ENCODE measurements at places on chromosomes 2 and 18. TPM values are rescaled to one million over a fixed set of nuclear protein-coding genes. Genes with fewer than 3 reads are reported as not detected.
A peak's percentile ranks its signal among the peaks of the same experiment; 100 is the strongest.

DNA sequence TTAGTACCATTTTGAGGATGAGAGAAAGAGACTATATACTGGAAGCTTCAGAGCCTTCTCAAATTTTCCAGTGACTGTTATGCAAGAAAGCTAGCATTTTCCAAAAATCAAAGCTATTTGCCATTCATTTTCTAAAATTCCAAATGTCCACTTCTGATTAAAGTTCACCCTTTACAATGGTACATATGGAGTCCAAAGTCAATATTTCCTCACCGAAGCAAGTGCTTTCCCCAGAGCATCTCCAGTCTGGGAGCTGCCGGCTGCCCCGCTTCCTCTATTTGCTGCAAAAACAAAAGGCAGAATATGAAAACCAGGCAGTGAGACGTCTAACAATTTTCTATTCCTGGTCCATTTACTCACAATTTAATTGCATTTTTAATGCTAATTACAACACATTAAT is 302.0 kb upstream of the CCDC68 start:
- no peak for ATAC-seq

DNA sequence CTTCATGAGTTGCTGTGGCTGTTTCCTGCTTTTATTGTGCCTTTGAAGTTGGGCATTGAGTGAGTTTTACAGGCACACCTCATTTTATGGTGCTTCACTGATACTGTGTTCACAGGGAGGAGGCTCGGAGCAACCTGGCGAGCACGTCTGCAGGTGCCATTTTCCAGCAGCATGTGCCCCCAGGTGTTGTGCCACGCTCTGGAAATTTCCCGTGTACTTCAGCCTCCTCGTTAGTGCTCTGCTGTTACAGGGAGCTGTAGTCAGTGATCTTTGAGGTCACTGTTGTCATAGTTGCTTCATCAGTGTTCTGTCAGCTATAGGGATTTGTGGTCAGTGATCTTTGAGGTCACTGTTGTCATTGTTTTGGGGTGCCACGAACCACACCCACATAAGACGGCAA is 20.1 kb downstream of the CTDP1 start:
- no peak for ATAC-seq

GRCh38 chr2:54673501-54673998 is 49.9 kb upstream of the EML6 start:
- peak; percentile 83 for ATAC-seq

- ATAC-seq: no peak
These were observed 7.9 kb upstream of the INHBB start for GRCh38 chr2:120338015-120338414.

DNA sequence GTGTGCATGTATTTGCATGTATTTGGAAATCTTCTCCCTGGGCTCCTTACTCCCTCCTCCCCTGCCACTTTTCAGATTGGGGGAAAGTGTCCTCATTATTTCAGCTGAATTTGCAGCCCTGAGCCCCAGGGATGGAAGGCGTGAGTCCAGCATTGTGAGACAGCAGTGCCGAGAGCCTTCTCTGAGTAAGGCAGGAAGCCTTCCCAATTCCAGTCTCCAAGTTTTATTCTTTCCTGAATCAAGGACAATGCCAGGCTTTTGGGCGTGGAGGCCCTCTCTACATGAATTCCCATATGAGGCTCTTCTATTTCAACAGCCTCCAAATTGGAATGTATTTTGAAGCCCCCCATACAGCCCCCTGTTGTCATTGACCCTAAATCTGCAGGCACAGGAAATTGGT is 163.5 kb downstream of the ACKR3 start:
- ATAC-seq: no peak

DNA sequence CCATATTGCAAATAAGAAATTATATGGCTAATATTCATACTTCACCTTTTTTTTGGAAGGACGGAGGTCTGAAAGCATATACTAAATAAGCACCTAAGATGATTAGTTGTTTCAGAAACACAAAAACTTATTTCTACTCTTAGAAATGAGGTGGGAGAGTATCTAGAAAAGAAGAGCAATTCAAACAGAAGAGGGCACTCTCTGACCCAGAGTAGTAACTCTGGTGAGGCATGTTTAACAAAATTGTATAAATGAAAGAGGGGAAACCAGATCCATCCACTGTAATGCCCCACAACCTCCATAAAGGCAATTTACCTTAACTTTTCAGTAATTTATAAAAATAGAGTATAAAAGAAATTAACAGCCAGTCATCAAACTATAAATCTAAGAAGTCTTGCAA is 669.6 kb upstream of the VRK2 start:
- no peak for ATAC-seq

DNA sequence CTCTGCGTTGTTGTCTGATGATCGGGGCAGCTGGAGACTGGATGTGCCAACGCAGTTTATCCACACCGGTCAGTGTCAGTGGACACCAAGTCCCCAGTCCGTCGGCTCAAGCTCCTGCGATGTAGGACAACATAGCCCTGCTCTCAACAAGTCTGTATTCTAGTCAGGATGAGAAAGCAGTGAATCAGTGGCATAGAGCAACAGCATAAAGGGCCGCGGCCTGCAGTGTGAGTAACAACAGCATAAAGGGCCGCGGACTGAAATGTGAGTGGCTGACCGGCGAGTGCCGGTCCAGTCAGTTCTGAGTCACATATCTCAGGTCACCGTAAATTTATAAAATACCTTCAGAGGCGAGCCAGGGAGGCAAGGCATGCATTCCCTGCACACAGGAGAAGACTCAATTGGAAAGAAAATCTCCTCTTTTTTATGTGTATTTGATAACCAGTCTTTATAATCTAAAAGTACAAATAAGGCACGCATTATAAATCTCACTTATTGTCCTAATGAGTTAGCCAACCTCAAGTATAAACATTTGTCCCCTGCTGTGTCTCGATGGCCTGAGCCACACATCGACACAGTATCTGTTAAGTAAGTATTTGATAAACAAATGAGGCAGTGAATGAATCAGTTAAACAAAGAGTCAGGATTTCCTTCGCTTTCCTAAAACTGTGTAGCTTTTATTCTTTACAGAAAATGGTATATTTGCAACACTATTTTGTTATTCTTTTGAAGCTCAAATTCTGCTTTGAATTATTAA is 33.8 kb upstream of the NFATC1 start:
- ATAC-seq: no peak

- no peak for ATAC-seq
These were observed 237.5 kb downstream of the ZBTB7C start for GRCh38 chr18:48171490-48172188.

- ATAC-seq: no peak
These were observed 177.7 kb downstream of the DIS3L2 start for GRCh38 chr2:232139171-232139594.

- ATAC-seq: no peak
These were observed 79.1 kb downstream of the SH3BP4 start for GRCh38 chr2:235030936-235031335.

GRCh38 chr2:8524388-8524787 is 157.5 kb upstream of the ID2 start:
- ATAC-seq: no peak

DNA sequence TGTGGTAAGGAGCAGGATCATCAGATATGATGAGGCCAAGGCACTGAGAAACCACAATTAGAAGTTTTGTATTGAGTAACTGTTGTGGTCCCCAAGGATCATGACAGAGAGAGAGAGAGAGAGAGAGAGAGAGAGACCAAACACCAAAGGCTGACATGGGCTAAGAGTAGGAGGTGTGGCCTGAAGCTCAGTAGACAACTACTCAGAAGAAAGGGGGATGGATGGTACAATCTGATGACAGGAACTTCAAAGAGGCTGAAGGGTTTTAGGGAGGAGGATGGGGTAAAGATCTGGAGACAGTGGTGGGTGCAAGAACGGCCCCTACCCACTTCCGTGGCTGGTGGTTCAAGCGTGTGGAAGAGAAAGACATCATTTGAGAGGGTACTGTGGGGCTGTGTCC is 135.0 kb downstream of the DCDC2C start:
- no peak for ATAC-seq

- ATAC-seq: no peak
These were observed 3.6 kb upstream of the RAB31 start for GRCh38 chr18:9704233-9705118.

DNA sequence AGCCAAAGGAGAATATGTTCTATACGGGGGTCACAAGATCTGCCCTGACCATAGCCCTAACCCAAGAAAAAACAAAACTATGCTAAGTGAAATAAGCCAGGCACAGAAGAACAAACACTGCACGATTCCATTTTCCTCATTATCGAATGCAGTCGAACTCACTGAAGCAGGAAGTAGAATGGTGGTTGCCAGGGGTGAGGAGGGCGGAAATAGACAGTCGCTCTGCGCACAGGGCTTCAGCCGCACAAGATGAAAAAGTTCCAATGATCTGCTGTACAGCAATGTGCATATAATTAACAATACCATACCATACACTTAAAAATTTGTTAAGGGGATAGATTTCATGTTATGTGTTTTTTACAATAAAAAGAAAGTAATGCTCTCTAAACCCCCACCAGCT is 257.7 kb downstream of the TXNL1 start:
- ATAC-seq: no peak

DNA sequence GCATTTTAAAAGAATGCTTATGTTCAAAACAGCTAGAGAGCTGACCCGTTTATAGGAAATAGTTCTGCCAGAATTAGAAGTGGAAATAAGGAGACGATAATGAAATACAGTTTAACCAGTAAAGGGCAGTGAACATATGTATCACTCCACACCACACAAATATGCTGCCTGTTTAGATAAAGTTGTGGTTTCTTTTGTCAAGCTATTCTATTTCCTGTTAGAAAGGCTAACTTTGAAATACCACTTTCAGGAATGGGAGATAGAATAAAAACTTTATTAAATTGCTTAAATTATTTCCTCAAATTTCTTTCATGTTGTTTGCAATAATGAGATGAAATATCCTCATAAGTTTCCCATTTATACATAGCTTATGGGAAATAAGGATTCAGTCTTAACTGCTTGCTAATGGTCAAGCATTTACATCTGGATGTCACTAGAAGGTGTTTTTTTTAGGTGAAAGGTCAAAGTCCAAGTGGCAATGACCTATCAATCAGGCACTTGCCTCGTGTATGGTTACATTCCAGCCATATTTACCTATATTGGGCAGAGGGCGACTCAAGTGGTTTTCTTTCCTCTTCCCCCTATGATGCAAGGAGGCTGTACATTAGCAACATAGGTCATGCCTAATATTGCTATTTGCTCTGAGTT is 148.9 kb downstream of the ZEB2 start:
- no peak for ATAC-seq

- ATAC-seq: no peak
These were observed 45.2 kb upstream of the MGAT4A start for GRCh38 chr2:98776136-98776535.

GRCh38 chr2:142020368-142020767 is 110.4 kb downstream of the LRP1B start:
- ATAC-seq: no peak

GRCh38 chr2:43515248-43515647 is 80.6 kb downstream of the THADA start:
- ATAC-seq: no peak

- peak; percentile 62 for ATAC-seq
These were observed 35.4 kb upstream of the EN1 start for GRCh38 chr2:118882693-118883336.

DNA sequence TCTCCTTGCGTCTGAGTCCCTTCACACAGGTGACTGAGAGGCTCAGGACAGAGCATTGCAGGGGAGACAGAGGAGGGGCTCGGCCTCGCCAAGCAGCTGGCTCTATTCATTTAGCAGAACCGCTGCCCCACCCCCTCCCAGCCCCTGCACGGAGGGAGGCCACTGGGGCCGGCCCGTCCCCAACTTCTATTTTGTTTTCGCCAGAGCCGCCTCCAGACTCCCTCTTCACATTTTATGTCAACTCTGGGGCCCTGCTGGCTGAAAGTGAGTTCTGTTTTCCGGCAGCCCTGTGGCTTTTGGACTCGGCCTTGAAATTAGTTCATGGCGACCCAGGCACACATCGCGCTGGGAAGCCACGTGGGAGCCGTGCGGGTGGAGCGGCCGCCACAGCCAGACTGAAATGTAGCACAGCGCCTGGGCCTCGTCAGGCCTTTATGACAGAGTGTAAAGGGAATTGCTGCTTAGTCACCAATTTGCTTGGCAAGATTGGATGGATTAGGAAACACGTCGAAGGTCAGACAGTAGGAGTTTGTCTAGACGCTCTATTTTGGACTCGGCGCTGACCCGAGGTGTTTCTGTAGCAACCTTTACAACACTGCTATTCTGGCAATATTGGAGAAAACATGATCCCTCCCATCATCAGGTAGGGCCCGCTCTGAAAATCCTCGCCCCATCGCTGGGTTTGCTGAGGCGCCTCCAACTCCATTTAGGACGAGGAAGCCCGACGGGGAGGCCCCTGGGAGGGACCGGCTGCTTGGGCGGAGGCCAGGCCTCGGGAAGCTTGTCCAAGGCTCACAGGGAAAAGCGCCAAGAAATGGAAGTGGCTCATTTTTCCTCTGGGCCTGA is 90.7 kb upstream of the CTDP1 start:
- ATAC-seq: peak; percentile 96

DNA sequence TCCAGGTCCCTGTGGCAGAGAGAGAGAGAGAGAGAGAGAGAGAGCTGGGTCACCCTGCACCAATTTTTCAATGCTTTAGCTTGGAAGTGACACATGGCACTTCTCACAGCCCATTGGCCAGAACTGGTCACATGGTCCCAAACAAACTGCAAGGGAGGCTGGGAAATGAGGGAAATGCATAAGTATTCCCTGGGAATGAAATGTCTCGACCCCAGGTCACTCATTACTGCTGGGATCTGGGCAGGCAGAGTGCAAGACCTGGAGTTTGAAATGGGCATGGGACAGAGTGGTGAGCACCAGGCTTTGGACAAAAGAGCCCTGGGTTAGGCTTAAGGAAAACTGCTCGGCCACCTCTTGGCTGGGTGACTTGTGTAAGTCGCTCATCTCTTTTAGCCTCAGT is 37.0 kb downstream of the SMAD7 start:
- no peak for ATAC-seq

GRCh38 chr2:151851761-151852160 is 23.5 kb upstream of the ARL5A start:
- ATAC-seq: no peak

GRCh38 chr2:19810637-19811036 is 91.1 kb downstream of the TTC32 start:
- peak; percentile 14 for ATAC-seq

GRCh38 chr18:46199515-46200147 is 95.4 kb downstream of the HAUS1 start:
- ATAC-seq: no peak

- ATAC-seq: no peak
These were observed 15.7 kb downstream of the PLEKHB2 start for GRCh38 chr2:131120815-131121317.

GRCh38 chr18:2976218-2977132 is 36.5 kb downstream of the LPIN2 start:
- ATAC-seq: no peak

Gene C2orf66
- 0.13 TPM for total RNA-seq

Gene PLEK
- 7.0 TPM for total RNA-seq

Gene TMEM247
- not detected for total RNA-seq

Gene RBM44
- 1.3 TPM for total RNA-seq

Gene NT5C1B
- total RNA-seq: not detected

Gene COL3A1
- total RNA-seq: 408 TPM

Gene FHL2
- 113 TPM for total RNA-seq

Gene TUBA4B
- total RNA-seq: not detected

Gene PNO1
- total RNA-seq: 17.7 TPM

Gene TPO
- total RNA-seq: 10.1 TPM

Gene SOCS6
- 21.5 TPM for total RNA-seq

Gene IL1F10
- total RNA-seq: not detected

Data from gastroesophageal sphincter (tissue), 4 donors.